Activated naive CD8-positive, alpha-beta T cell treated with anti-CD3 and anti-CD28 coated beads, Interleukin-2, amount 50 U/mL, for 24 hours (primary cell): ENCODE measurements at places on chromosomes 5 and 9.
A peak's percentile ranks its signal among the peaks of the same experiment; 100 is the strongest.

DNA sequence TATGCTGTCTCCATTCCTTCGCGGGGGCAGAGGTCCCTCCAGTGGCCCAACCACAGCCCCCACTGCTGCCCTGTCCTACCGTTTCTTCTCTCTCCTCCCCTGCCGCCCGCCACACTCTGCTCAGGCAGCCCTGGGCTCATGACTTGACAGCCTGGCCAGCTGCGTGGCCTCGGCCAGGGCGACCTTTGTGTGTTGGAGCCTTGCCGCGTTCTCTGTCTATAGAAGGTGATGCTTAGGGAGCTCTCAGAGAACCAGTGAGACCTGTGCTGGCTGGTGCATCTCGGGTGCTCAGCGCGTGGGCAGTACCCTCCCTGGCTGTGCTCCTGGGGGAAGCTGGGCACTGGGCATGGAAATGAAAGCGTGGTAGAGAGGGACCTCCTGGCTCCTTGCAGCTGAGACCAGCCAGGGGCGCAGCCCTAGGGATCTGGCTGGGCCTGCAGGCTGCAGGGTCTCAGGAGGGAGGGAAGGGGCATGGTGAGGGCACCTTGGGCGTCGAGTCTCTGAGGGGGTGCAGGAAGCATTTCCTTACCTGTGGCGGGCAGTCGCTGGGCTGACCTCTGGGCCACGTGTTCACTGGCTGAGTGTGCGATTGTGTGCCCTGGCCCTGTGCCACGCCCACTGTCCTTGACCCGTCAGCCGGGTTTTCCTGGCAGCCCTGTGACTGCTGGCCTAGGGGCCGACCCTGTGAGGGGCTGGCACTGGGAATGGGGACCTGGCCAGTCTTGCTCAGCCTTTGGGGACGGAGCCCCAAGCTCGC is 50.3 kb downstream of the RXRA start:
- no peak for DNase-seq

GRCh38 chr5:8770431-8770830 is 775.4 kb downstream of the SEMA5A start:
- DNase-seq = no peak

DNA sequence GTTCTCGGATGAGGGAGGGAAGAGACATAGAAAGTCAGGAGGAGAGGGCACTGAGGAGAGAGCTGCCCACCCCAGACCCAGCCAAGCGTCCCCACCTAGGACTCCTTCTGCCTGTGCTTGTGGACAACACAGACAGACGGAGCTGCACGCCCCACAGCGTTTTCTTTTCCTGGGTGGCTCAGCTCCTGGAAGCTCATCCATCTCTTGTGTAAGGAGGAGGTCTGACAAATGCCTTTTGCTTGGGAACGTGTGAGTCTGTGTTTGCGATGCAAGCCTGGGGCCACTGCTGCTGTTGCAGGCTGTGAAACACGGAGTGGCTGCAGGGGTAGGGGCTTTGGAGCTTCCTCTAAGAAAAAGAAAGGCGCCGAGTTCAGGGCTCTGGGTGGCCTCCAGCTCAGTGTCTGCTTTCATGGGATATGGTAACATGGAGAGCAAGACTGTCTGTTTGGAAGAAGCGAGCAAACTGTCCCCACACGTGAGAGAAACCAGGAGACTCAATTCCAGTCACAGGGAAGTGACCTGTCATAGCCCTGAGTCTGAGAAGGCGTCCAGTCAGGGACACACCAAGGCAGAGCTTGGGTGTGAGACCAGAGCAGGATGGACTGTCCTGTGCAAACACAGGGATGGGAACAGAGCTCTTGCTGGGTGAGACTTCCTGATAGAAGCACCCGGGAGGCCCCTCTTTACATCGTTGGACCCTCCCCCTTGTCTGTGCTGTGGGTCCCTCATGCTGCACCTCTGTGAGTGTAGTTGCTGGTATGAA is 42.7 kb downstream of the GADD45G start:
- no peak for DNase-seq

DNA sequence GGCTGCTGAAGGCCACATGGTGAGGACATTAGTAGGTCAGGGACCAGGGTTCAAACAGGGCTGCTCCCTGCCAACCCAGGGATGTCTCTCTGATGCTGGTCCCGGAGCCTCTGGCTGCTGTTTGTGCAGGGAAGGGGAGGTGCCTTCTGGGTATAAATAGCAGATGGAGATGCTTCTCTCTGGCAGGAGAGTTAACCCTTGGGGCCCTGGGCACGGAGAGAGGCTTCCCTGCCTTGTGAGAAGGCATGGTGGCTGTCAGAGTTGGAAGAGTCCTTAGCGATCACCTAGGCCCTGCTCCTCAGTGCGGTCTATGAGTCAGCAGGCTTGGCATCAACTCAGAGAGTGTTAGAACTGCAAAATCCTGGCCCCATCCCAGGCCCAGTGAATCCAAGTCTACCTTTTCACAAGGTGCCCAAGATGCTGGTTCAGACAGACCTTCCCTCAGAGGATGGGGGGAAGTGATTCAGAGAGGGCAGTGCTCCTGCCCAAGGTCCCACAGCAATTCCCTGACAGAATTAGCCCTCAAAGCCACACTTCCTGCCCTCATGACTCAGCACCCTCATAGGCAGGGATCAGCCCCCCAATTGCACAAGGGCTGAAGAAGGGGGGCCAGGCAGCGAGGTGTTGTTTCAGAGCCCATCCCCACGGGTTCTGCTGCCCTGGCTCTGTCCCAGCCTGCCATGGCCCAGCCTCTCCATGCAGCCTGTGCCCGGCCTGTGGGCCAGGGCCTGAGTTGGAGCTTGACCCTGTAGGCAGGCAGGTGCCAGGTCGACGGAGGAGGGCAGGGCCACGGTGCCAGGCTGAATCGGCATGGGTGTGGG is 25.6 kb downstream of the CAMK2A start:
- DNase-seq = no peak

- DNase-seq = no peak
Measured at GRCh38 chr5:108867656-108868055, 120.0 kb downstream of the FER start.

DNA sequence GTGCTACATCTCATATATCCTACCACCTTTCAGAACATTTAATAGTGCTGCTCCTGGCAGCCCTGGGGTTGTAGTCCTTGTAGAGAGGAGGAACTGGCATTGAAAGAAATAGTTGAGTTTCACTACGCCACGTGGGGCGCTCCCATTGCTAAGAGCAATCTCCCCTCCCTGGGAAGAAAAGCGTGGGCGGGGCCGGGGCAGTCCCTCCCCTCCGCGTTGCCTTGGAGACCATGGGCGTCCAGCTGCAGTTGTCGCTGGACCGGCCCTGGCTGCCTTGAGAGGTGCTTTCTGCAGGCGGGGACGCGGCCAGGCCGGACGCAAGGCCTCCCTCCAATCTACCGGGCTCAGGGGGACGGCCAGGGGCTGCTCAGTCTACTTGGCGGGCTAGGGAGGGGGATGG is 368 bp upstream of the CCDC180 start:
- peak; percentile 37 for DNase-seq

DNA sequence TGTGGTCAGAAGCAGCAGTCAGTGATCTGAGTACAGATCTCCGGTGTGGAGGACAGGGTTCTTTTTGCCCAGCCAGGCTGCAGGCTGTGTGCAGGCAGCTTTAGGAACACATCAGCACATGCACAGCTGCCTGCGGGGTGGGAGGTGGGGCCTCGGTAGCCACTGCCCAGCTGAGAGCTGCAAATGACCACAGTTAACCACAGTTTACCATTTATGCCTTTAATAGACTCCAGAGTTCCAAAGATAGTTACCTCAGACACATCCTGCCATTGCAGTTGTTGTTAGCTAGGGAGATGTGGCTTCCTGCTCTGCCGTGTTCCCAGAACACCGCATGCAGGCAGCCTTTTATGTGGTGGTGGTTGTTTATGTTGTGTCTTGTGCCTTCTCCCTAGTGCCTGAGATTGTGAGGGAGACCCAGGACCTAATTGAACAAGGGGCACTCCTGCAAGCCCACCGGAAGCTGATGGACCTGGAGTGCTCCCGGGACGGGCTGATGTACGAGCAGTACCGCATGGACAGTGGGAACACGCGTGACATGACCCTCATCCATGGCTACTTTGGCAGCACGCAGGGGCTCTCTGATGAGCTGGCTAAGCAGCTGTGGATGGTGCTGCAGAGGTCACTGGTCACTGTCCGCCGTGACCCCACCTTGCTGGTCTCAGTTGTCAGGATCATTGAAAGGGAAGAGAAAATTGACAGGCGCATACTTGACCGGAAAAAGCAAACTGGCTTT is 10.2 kb downstream of the EXOC3 start:
- no peak for DNase-seq

DNA sequence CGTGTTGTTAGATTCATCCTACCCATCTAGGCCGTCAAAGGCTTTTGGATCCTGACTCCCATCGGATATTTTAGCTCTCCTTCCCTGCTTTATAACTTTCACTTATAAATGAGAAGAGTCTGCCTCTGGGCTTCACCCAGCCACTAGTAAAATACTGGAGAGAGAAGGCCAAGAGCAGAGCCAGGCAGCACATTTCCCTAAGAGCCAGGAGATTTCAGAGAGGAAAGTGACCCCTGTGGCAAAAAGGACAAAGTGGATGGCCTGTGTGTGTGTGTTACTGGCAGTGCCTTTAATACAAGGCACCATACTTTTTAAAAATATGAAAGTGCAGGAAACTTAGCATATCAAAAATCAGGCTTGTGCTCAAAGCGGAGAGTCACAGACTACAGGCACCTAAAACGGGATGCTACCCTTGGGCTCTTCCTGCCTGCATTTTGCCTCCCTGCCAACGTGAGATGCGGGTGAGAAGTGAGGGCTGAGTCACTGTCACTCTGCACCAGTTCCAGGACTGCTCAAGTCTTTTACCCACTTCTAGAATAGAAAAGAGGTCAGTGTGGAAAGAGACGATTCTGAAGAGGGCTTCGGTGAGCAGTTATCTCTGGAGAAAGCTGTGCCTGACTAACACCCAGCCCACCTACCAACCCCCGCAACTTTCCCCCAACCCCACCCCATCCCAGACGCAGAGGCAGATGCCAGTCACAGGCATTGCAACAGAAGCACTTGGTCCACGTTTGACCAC is 15.9 kb downstream of the NFIL3 start:
- DNase-seq = no peak

GRCh38 chr9:111197256-111197655 is 132.8 kb downstream of the OR2K2 start:
- DNase-seq = no peak

DNA sequence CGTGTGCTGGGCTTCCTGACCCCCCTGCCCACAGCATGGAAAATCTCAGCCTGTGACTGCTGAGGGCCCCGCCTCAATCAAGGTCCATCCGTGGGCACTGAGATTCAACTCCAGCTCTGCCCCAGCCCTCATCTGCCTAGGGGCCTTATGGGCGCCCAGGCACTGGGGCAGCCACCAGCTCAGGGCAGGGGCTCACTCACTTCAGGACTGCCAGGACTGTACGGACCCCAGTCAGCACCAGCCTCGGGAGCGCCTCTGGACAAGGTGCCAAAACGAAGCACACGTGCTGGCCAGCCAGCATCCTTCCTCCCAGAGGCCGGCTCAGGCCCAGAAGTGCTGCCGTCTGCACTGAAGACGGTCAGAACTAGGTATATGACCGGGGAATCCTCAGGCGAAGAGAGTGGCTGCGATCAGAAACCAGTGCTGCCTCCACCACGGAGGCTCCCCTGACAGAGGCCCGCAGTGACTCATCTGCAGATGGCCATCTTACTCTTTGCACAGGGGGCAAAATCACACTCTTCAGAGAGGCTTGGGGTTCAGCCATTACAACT is 19.6 kb downstream of the CLPTM1L start:
- no peak for DNase-seq

- no peak for DNase-seq
Measured at GRCh38 chr5:123486951-123487655, 24.9 kb upstream of the CSNK1G3 start.

DNA sequence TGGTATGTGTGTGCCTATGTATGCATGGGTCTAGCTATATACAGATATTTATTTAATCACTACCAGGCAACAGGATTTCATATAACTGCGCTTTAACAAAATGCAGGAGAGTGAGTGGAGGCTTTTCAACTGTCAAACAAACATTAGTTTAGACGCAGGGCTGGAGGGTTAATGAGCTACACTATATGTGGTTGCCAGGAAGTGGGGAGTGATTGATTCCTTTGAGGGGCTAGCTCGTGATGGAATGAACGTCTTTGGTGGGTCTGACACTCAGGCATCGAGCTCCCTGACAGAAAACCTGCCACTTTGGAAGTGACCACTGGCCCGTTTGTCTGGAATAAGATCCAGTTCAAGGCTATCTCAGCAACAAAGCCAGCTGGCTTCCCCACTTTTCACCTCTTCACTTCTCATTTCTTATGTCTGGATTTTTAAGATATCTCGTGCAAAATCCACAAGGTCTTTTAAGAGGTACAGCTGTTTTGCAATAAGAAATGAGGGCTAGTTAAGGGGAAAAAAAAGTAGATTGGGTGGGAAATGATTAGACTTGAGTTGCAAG is 78.0 kb downstream of the CFAP77 start:
- no peak for DNase-seq

- no peak for DNase-seq
Measured at GRCh38 chr5:147310059-147310704, 75.4 kb downstream of the STK32A start.

DNA sequence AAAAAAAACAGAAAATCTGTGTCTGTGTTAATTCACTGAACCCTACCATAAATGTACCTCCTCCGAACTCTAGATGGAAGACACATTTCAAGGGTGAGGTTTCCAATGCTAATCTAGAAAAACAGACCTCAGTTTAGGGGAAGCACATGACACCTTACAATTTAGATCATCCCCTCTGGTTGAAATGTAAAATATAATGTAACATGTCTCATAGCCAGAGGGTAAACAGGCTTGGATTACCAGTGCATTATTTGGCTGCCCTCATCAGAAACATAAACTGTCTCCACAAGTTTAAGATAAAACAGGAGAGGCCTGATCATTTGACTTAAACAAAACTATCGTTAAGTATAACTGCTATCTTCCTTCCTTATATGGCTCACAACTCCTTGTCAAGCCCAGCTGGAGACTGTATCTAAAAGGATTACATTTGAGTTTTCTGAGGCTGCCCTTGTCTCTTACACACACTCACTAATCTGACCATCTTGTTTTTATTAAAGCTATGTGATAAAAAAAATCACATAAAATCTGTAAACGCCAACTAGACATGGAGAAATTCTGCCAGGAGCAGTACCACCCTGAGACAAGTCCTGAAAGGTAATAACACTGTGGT is 105.7 kb downstream of the LURAP1L start:
- DNase-seq = no peak

DNA sequence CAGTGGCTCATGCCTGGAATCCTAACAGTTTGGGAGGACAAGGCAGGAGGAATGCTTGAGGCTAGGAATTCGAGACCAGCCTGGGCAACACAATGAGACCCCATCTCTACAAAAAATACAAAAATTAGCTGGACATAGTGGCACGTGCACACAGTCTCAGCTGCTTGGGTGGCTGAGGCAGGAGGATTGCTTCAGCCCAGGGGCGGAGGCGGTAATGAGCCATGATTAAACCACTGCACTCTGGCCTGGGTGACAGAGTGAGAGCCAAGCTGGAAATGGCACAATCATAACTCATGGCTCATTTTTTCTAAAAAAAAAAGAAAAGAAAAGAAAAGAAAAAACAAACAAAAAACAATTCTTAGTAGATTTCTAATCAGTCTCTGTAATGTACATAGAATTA is 446.2 kb downstream of the ELAVL2 start:
- DNase-seq = no peak

GRCh38 chr5:50576686-50577256 is 89.7 kb upstream of the PARP8 start:
- DNase-seq = no peak
